ENCODE measurements at places on chromosomes 12 and 14.

GRCh38 chr14:101134851-101135433, 231.4 kb upstream of the RTL1 start:
- no peak for DNase-seq

GRCh38 chr12:47079468-47079980, at the start of the genes AMIGO2 and PCED1B:
Gene AMIGO2 (minus strand): TSS chr12:47079959. CDS start chr12:47079002, 957 bp downstream.
Gene PCED1B (plus strand): TSS chr12:47079621. CDS start chr12:47235064, 155,443 bp downstream.
- DNase-seq = peak; percentile 31

DNA sequence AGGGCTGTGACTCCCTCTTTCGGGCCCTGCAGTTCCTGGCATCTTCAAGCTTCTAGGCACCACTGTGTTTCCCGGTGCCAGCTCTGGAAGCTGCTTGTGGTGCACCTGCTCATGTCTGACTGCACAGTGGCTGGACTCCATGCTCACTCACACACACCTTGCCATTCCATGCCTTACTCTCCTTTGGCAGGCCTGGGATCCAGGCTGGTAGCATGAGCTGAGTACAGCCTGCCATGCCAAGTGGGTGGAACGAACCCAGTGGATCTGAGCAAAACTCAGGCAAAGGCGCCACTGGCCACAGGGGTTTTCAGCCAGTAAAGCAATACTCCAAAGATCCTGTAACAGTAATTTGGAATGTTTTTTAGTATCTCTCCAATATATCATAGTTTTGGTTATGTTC, 902.7 kb upstream of the USP15 start:
- no peak for DNase-seq

GRCh38 chr14:95895720-95896119, 19.1 kb downstream of the TUNAR start:
- no peak for DNase-seq

DNA sequence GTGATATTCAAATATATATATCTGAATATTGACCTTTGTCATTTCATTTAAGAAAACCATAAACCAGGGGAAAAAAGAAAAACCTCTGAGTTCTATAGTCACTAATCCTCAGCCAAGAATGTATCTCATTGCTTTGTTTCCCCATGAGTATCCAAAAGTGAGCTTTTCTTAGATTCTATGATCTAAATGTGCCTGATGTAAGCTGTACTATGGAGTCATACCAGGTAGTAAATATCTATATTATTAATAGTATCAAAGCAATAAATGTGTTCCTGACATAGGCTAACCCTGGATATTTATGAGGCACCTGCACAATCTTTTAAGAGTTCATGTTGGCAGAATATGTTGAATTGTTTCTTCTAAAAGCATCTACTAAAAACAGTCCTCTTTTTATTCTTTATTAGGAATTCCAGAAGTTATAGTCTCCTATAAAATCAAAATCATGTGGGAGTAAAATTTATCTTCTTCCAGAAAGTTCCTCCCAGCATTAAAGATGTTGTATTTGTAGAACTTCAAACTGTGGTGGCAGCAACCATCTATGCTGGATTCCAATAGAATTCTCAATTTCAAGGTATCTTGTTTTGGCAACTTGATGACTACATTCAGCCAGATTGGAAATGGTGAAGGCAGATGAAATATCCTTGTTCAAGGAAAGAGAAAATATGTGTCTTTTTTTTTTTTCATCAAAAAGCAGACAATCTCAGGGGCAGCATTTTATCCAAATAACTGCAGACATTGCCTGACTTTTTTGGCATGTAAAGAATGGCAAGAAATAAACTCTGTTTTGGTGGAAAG, 139.7 kb upstream of the RASSF8 start:
- DNase-seq = no peak

DNA sequence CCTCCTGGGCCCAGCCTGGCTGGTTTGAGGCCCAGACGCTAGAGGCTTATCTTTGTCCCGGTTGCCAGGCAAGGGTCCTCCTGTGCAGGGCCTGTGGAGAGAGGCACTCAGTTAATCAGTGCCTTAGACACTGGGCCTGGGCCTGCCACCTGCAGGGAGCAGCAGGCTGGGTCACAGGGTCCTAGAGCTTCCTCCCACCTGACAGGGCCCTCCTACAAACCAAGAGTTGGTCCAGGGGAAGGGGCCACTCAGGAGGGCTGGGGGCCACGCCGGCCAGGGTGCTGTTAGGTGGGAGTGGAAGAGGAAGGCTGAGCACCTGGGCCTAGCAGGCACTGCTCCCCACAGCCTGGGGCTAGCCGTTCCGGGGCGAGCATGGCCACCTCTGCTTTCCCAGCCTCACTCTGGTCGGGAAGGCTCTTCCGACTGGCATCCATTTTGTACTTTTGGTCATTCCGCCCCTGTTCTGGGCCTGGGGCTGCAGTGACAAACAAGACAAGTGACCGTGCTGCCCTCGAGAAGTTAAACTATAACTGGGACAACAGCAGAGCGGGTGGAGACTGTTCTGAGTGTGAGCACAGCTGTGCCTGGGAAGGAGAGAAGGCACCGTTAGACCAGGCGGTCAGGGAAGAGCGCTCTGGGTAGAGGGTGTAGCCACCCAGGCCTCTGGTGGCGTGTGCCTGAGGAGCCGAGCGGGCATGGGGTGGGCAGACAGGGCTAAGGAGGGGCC, 27.2 kb downstream of the FBRSL1 start:
- DNase-seq = no peak

- no peak for DNase-seq
These were observed 50.3 kb downstream of the MAP1LC3B2 start for GRCh38 chr12:116609319-116610114.

DNA sequence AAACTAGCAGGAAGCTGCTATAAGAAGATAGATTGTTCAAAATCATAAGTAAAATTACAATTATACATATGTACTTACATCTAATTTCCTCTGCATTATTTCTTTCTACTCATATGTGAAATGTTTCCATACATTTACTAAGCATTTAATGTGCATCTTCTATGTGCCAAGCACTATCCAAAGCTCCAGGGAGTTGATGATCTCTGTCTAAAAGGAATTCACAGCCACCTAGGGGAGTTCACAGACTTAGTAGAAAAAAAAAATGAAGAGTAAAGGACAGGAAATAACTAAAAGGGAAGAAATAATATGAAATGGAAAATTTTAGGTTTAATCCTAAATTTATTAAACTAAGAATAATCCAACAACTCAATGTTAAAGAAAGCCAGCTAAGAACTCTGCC, 91.7 kb downstream of the EFCAB11 start:
- no peak for DNase-seq

GRCh38 chr12:47302111-47302671, 222.4 kb upstream of the AMIGO2 start:
- no peak for DNase-seq

- DNase-seq = no peak
These were observed 785 bp upstream of the FAM181A start for GRCh38 chr14:93926245-93926872.

DNA sequence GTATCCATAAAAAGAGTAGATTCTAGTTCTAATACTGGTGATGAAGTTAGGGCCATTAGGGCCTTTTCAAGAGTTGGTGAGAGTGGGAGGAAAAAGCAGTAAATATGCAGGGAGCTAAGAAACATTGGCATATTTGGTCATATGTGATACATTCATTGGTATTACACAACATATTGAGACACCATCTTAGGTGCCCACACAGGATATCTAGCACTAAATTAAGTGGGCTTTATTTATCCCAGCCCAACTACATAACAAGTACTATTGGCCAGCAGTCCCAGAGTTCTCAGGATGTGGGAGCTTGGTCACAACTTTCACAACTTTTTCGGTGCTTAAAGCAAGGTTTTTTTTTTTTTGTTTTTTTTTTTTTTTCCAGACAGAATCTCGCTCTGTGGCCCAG, 2.0 kb upstream of the ING4 start:
- DNase-seq = no peak

- DNase-seq = no peak
These were observed 795.5 kb downstream of the AACS start for GRCh38 chr12:125860672-125861288.

- DNase-seq = no peak
These were observed 166.0 kb downstream of the NAV3 start for GRCh38 chr12:77996670-77997069.

GRCh38 chr14:63231766-63232165, 27.5 kb downstream of the RHOJ start:
- DNase-seq = no peak

DNA sequence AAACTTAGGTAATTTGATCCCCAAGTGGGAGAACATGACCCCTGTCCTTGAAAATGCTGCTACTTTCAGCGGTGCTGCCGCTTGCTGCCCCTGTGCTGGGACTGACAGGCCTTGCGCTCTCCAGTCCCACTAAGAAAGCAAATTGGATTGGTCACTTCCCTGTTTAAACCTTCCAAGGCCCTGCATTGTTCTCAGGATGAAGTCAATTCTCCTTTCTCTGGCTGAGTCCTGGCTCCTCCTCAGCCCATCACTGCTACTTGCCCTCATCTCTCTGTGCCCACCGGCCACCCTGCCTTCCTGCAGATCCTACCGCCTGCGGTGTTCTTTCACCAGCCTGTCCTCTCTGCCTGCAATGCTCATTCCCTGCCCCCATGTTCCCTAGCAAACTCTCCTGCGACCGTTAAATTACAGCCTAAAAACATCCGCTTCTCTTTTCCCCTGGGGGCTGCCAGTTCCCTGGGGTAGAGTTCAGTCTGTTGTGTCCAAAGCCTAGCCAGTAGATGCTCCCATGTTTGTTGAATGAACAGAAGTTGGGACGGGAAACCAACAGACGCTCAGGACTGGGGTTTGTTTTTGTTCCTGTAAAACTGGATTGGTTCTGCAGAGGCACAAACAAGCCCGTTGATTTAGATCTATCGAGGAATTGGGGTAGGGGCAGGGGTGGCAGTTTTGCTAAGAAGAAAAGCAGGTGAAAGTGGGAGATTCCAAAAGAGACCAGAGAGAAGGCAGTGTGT, 127.3 kb upstream of the HIF1A start:
- DNase-seq = no peak

GRCh38 chr12:108305520-108305919, 33.6 kb downstream of the CMKLR1 start:
- DNase-seq = no peak

DNA sequence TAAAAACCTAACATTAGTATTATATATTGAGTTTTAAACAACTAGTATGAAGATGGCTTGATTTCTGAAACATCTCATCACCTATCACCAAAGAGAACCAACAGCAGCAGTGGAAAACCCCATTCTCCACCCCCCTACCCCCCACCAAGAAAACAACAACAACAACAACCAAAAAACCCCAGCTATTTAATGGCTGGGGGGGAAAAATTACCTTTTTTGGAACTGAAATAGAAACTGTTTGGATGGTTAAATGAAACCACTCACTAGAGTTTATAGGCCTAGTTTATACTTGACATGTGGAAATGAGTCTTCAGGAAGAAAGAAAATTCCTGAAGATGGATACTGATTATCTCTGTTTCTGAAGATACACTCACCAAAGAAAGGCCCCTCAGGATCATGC, 30.3 kb downstream of the PPP2R5E start:
- DNase-seq = no peak

- DNase-seq = no peak
These were observed 1352.9 kb downstream of the TMEM121 start for GRCh38 chr14:106879241-106879640.

GRCh38 chr12:122593910-122594309, 66.9 kb downstream of the KNTC1 start:
- no peak for DNase-seq

DNA sequence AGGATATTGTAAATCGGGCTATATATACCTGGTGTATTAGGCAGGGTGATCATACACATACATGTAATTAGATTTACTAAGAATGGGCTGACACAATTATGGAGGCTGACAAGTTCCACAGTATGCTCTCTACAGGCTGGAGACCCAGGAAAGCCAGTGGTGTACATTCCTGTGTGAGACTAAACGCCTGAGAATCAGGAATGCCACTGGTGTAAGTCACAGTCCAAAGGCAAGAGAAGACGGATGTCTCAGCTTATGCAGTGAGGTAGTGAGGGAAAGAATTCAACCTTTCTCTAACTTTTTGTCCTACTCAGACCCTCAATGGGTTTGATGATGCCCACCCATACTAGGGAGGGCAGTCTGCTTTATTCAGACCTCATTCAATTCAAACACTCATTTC, 57.1 kb downstream of the METTL25 start:
- DNase-seq = no peak

GRCh38 chr14:26261368-26262122, 336.3 kb downstream of the NOVA1 start:
- no peak for DNase-seq

DNA sequence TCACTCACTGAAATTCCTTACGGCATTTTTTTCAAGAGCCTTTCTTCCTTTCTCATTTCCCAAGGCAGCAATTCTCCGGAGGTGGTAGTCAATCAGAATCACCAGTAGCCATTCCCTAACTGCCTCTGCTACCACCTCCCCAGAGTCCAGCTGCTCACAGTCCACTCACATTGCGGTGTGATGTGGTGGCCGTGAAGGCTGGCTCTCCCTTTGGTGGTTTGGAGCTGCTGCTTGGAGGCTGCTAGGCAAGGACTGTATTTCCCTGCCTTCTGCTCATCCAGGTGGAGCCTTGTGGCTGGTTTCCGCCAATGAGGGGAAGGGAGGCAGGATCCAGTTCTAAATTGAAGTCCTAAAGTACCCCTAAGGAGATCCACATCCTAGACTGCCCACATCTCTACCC, 222.0 kb downstream of the ANO2 start:
- DNase-seq = no peak

- DNase-seq = no peak
These were observed 21.9 kb downstream of the RNFT2 start for GRCh38 chr12:116759783-116760621.

DNA sequence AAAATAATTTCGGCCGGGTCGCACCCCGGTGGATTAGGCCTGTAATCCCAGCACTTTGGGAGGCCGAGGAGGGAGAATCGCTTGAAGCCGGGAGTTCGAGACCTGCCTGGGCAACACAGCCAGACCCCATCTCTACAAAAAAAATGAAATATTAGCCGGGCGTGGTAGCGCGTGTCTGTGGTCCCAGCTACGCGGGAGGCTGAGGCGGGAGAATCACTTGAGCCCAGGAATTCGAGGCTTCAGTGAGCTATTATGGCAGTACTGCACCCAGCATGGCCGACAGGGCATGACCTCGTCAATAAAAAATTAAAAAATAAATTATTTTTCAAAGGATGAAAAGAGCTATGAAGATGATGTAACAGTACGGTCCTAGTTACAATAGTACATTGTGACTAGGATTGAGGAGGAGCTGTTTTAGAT, 523 bp downstream of the GTF2H3 start:
- DNase-seq = no peak

DNA sequence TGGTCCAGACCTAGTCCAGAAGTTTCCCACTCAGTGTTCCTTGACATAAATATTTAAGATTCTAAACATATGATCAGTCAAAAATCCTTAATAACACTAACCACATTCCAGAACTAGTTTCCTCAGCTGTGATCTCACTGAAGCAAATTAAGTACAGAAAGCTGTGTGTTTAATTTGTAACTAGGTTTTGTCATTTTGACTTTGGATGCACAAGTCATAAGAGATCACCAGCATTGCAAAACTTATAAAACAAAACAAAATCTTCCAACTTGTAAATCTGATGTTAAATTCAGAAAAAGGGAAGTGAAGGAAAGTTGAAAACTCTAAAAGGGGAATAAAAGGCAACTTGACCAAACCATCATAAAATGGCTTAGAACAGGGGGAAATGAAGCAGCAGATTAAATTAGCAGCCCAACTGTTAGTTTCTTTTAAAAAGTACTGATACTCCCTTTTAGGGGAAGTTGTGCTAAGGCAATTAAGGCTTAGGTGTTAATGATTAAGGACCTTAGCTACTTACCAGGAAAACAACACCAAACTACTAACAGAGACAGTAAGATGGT, 56.6 kb downstream of the SH2B3 start:
- DNase-seq = no peak

- no peak for DNase-seq
These were observed 20.7 kb downstream of the NFKBIA start for GRCh38 chr14:35383569-35384454.
